ENCODE measurements at places on chromosomes 1 and 21.
A peak's percentile ranks its signal among the peaks of the same experiment; 100 is the strongest.

DNA sequence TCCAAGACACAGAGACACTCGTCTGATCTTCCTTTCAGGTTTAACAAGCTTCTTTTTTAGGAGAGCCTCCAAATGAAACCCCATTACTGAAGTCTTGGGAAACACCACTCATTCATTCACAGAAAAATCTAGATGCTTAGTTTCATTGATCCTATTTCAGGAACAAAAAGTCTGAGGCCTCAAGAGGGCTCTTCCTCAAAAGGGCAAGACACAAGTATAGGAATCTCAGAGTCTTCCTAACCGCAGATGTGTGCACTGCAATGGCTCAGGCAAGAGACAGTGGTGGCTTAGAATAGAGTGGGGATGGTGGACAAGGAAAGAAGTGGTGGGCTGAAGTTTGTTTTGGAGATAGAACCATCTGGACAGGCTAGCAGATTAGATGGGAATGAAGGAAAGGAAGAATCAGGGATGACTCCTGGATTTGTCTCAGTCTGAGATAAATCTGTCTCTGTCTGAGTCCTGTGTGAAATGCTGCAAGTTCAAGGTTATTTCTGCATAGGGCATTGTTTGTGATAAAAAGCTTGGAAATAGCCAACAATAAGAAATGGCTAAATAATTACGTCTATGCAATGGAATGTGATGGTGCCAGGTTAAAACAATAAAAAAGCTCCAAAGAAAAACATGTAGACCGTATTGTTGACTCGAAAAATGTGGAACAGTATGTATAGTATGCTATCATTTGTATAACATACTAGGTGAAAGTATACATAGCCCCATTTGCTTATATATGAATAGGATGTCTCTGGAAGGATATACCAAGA, 8.9 kb upstream of the CTSE start:
- peaks cover 7% of the 10 kb centered on the region for H3K4me1 ChIP-seq
- H3K36me3 ChIP-seq = no peaks in the 10 kb centered on the region
- peaks cover 33% of the 10 kb centered on the region for H3K27me3 ChIP-seq
- DNase-seq = no peak
- no peak overlapping the region for H3K4me3 ChIP-seq

GRCh38 chr1:36351227-36351977, 28.0 kb upstream of the EVA1B start:
- H3K27me3 ChIP-seq = no peaks in the 10 kb centered on the region
- H3K4me1 ChIP-seq = peaks cover 30% of the 10 kb centered on the region
- H3K27ac ChIP-seq = peak overlapping the region; percentile 63
- H3K36me3 ChIP-seq = peaks cover 57% of the 10 kb centered on the region
- no peak overlapping the region for H3K4me3 ChIP-seq
- DNase-seq = no peak

DNA sequence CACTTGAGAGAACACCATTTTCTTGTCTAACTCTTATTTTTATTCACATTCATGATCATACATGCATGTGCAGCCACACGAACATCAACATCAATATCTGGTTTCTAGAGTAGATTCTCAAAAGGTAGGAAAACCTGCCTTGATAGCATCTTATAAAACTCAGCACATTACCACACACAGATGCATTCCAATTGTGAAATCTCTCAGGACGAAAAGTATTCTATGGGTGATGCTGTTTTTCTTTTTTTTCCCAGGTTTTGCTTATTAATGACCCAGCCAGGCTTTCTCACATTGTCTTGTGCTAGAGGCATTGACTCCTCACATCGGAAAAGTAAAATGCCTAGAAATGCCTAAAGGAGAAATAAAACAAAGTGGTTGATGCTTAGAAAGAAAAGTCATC, 562.8 kb downstream of the KIF26B start:
- H3K27ac ChIP-seq = no peak overlapping the region
- no peaks in the 10 kb centered on the region for H3K4me1 ChIP-seq
- no peaks in the 10 kb centered on the region for H3K27me3 ChIP-seq
- H3K4me3 ChIP-seq = no peak overlapping the region

- H3K36me3 ChIP-seq = no peaks in the 10 kb centered on the region
- no peak overlapping the region for H3K27ac ChIP-seq
- DNase-seq = no peak
- H3K4me3 ChIP-seq = no peak overlapping the region
- peaks cover 1% of the 10 kb centered on the region for H3K4me1 ChIP-seq
Observed at GRCh38 chr1:31230378-31230777, 9.3 kb downstream of the NKAIN1 start.
